Sigmoid colon (tissue), 7 donors: ENCODE measurements at places on chromosomes 7 and 10. TPM values are rescaled to one million over a fixed set of nuclear protein-coding genes. Genes with fewer than 3 reads are reported as not detected.
A peak's percentile ranks its signal among the peaks of the same experiment; 100 is the strongest.

Gene SORCS3
- total RNA-seq, result 0.33 TPM

Gene GRM3
- total RNA-seq, result not detected

Gene PON1
- not detected for total RNA-seq

Gene KCNMA1
- 256 TPM for total RNA-seq

- no peak overlapping the region for H3K27ac ChIP-seq
- H3K36me3 ChIP-seq, result no peaks in the 10 kb centered on the region
- peaks cover 23% of the 10 kb centered on the region for H3K4me1 ChIP-seq
- no peaks in the 10 kb centered on the region for H3K27me3 ChIP-seq
- no peak overlapping the region for H3K4me3 ChIP-seq
These were observed 188.7 kb downstream of the PPP1R9A start for GRCh38 chr7:95095966-95096540.

DNA sequence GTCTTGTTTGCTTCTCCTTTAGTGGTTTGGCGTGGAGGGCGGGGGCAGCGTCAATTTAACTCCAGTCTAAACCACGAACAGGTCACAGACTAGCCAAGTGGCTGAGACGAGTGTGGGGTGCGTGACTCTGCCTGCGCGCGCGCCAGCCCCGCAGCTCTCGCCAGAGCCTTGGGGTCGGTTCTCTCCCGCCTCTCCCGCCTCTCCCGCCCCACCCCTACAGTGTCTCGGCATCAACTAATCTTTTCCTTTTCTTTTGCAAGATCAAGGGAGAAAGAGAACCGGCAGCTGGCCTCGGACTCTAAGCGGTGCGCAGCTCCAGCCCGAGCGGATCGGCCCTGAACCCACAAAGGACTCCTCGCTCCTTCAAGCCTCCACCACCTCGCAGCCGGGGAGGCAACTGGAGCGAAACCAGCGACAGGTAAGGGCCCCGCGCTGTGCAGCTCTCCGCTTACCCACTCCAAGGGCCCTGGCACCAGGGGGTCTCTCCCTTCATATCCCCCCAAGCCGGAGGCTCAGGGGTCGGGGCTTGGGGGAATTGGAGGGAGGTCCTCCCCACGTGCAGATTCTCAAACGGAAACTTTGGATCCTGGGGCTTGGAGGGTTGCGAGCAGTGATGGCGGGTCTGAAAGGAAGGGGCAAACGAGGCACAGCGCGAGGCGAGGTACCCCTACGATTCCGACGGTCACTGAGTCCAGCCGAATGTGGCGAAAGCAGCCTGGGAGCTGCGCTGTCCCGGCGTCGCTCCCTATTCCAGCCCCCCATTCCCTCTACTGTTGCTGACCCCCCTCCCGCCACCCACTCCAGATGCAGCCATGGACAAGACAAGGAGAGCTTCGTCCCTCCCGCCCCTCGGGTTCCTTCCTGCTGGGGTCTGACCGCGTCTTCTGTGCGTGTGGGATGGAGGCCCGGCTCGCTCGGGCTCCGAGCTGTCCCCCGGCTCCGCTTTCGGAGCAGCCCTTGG, 829 bp downstream of the CHRM2 start:
- peaks cover 32% of the 10 kb centered on the region for H3K4me1 ChIP-seq
- peak overlapping the region; percentile 91 for H3K27ac ChIP-seq
- DNase-seq, result peak; percentile 78
- H3K36me3 ChIP-seq, result no peaks in the 10 kb centered on the region
- H3K4me3 ChIP-seq, result peak overlapping the region; percentile 86

DNA sequence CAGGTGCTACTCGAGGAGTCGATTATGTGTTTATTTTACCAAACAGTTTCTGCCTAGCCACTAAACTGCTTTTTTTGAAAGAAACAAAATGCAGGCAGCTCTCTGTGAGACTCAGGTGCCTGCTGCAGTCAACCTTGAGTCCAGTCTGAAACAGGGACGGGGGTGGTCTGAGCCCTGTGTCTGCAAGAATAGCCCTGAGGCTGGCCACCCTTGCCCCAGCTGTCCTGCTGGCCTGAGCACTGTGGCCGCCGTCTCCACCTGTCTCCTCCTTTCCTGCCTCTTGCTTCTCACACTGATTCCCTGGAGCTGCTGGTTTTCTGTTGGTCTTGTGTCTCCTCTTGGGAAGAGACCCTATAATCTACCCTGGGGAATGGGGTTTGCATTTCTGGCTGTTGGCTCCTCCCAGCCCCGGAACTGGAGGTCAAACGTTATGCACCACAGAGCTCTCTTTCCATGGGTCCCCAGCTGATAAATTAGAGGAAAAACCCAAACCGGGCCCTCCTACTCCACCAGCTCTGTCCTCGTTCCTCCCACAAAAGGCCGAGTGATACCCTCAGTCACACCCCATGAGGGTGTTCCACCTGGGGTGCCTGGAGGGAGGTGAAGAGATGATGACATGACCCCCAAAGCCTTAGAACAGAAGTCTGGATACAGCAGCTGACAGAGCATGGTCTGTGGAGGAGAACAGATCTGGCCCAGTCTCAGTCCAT, 15.0 kb upstream of the SLC18A3 start:
- no peak overlapping the region for H3K4me3 ChIP-seq
- peaks cover 16% of the 10 kb centered on the region for H3K27me3 ChIP-seq
- no peak overlapping the region for H3K27ac ChIP-seq
- no peaks in the 10 kb centered on the region for H3K36me3 ChIP-seq

GRCh38 chr7:46791188-46791587, 790.7 kb downstream of the TNS3 start:
- H3K27ac ChIP-seq, result no peak overlapping the region
- H3K36me3 ChIP-seq, result no peaks in the 10 kb centered on the region
- no peaks in the 10 kb centered on the region for H3K27me3 ChIP-seq
- no peak for DNase-seq

- H3K4me3 ChIP-seq, result peak overlapping the region; percentile 48
- H3K27me3 ChIP-seq, result no peaks in the 10 kb centered on the region
- peaks cover 9% of the 10 kb centered on the region for H3K4me1 ChIP-seq
These were observed 513 bp downstream of the ODAD2 start for GRCh38 chr10:27998178-27998953.

DNA sequence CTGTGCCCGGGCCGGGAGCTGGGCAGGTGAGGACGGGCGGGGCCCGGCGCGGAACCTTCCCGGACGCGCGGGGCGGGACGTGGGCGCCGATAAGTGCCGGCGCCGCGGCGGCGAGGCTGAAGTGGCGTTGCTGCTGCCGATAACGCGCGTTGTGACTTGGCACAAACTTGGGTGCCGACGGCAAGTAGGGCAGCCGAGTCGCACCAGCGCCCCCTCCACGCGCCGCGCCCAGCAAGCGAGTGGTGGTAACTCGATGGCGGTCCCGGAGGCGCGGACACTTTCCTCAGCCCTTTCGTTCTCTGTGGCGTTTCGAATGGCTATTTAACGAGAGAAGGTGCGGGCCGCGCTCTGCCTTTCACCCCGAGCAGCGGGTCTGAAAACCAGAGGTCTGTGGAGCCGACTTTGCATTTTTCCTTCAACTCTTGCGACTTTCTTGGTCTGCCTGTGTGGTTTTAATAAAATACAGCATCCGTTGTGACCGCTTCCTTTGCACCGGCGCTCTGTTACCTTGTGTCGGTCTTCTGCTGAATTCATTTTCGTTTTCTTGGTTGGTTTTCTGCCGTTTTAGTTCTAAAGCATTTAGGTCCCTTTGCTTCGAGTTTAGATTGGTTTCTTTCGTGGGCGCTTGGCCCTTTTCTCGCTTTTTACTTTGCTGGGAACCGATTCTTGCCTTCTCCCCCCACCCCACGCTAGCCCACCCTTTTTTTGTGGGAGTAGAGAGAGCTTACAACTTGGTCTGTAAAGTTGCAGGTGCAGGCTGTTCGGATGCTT, 701 bp downstream of the STK17A start:
- H3K4me3 ChIP-seq, result peak overlapping the region; percentile 52
- H3K27me3 ChIP-seq, result no peaks in the 10 kb centered on the region
- H3K4me1 ChIP-seq, result no peaks in the 10 kb centered on the region

Gene PDZD7
- 0.16 TPM for total RNA-seq

DNA sequence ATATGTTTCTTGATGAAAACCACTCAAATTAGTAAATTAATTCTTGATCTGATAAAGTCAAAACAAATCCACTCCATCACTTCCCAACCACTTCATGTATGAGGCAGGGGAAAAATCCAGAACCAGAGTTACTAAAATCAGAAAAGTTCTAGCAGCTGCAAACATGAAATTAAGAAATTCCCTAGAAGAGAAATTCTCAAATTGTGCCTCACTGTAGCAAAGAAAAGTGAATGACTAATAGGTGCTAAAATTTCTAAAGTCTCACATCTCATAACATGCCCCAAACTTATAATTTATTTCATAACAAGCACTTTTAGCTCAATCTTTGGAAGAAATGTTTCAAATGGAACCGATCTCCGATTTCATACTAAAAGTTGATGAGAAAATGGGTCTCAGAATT, 345.0 kb upstream of the AOAH start:
- no peak overlapping the region for H3K4me3 ChIP-seq
- H3K27me3 ChIP-seq, result no peaks in the 10 kb centered on the region
- H3K36me3 ChIP-seq, result no peaks in the 10 kb centered on the region
- H3K27ac ChIP-seq, result no peak overlapping the region
- DNase-seq, result no peak
